ENCODE measurements at places on chromosomes 1 and 21.

- no peak for DNase-seq
Observed at GRCh38 chr1:240559781-240560180, 52.2 kb downstream of the GREM2 start.

DNA sequence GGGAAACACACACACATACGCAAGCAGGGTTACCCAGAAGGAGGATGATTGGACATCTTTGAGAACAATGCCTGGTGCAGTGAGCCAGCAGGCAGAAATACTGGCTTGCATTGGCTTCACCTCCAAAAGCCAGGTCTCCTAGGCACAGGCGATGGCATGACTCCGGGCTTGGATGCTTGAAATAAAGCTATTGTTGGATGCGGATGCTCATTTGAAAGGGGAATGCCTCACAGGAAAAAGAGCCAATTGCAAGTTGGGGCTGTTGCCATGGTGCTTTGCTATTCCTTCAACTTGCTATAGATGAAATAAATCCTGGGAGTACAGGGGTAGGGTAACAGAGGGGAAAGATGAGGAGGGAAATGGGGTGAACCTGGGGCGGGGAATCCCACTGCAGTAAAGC lies 180.7 kb upstream of the SGIP1 start:
- peak; percentile 42 for DNase-seq

DNA sequence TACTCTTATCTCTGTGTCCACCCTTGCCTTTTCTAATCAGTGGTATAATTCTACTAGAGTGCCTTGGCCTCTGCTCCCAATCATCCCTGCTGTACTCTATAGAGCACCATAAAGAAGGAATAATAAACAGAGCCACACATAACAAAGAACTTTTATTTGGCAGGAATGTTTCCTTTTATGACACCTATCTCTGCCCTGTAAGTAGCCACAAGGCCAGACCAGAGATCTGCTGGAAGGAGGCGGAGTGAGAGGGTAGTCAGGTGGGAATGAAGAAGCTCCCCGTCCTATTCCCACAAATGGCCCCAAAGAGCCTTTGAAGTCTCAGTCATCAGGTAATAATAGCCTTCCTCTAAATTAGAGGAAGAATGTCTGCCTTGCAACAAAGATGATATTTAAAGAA lies 32.7 kb downstream of the WLS start:
- no peak for DNase-seq

GRCh38 chr1:93768380-93768863 lies 86.8 kb upstream of the BCAR3 start:
- DNase-seq = no peak

- peak; percentile 8 for DNase-seq
Observed at GRCh38 chr1:200642481-200642880, 21.9 kb upstream of the KIF14 start.

DNA sequence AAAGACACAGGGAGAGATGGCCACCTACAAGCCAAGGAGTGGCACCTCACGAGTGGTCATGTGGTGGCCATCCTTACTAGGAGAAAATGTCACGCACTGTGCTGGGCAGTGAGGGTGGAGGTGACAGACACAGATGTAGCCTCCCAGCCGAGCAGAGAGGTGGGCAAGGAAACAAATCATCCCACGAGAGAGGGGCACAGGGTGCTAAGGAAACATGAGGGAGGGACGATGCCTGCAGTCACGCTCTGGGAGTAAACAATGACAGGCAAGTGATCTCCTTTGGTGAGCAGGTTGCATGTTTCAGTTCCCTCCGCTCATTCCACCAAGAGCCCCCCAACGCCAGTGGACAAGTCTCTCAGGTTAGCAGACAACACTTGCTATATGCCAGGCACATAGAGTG lies 65.8 kb downstream of the CD247 start:
- DNase-seq = no peak

GRCh38 chr1:201966171-201966570 lies 10.9 kb downstream of the TIMM17A start:
- DNase-seq = no peak

DNA sequence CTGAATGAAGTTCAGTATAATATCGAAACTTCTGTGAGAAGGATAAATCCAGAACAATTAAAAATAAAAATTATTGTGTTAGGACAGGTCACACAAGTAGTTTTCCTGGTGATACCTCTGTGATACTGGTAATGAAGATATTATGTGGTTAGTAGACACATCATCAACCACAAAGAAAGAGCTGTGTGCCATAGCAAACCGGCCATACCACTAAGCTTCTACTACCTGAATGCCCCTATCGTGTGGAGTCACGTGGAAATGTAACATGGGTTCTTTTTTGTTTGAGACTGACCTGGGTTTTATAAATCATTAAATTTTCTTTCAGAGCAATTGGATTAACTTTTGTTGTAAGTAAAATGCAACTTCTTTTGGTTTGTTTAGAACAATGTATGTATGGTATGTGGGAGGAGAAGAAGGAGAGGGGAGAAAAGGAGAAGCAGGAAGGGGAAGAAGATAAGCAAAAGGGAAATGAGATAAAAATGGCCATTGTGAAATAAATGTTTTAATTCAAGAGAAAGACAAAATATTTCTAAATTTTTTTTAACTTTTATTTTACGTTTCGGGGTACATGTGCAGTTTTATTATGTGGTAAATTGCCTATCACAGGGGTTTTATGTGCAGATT lies 58.2 kb upstream of the LRRC8B start:
- no peak for DNase-seq

GRCh38 chr1:201360486-201360885 lies 17.0 kb downstream of the TNNT2 start:
- no peak for DNase-seq

GRCh38 chr1:156488566-156489165 lies 11.9 kb downstream of the MEF2D start:
- DNase-seq = no peak

- DNase-seq = no peak
Observed at GRCh38 chr1:92410706-92411105, 76.0 kb downstream of the GFI1 start.

- no peak for DNase-seq
Observed at GRCh38 chr1:118504221-118504644, 319.2 kb upstream of the SPAG17 start.

DNA sequence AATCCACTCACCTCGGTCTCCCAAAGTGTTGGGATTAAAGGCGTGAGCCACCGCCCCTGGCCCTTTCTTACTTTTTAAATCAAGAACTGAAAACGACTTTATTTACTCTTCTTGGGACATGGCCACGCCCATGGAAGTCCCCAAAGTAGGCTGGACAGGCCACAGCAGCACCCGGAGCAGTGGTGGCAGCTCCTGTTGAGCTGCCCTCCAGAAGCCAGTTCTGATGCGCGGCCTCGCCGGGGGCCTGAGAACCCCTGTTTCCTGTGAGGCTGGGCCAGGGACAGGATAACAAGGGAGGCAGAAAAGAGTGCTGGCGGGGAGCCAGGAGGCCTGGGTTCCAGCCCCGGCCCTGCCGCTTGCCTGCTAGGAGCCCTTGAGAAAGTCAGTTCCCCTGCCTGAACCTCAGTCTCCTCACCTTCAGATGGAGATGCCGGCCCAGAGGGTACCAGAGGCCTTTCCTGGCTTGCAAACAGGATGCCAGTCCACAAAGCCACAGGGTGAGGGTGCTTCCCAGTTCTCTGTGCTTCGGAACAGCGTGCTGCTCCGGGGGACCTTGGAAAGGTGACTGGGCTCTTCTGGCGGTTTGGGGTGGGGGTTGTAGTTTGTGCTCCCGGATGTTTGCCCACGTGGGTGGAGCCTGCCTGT lies 59.4 kb downstream of the RUNX3 start:
- no peak for DNase-seq

DNA sequence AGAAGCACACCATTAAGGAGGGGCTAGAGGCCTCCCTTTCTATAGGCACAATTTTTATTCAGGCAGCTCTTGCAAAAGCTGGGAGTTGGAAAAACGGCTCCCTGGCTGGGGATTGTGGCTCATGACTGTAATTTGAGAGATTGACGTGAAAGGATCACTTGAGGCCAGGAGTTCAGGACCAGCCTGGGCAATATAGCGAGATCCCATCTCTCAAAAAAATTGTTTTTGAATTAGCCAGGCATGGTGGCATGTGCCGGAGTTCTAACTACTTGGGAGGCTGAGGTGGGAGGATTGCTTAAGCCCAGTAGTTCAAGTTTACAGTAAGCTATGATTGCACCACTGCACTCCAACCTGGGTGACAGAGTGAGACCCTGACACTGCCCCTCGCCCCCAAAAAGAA lies 23.9 kb upstream of the NRDC start:
- no peak for DNase-seq

DNA sequence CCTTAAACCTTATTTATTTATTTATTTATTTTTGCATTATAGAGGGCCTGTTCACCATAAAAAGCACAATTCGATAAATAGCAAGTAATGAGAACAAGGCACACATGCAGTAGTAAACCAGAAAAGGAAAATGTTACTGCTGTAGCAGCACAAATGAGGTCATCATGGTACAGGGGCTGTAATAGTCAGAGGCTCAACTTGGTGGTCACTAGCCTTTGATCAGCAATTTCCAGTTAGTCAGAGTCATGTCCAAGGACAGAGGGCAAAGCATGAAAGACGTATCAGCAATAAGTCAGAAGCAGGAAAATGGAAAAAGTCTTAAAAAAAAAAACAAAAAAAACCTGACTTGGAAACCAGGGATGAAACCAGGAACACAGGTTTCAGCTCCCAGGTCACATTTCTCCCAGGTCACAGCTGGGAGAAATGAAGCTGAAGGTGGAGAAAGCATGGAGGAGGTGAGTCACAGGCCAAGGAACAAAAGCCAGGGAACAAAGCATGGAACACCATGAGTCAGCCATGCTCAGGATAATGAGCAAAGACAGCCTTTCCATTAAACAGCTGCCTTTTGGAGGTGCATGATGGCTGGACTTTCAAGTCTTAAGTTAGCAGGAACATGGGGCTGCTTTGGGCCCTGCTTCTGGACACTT lies 556.3 kb downstream of the LTN1 start:
- DNase-seq = no peak

DNA sequence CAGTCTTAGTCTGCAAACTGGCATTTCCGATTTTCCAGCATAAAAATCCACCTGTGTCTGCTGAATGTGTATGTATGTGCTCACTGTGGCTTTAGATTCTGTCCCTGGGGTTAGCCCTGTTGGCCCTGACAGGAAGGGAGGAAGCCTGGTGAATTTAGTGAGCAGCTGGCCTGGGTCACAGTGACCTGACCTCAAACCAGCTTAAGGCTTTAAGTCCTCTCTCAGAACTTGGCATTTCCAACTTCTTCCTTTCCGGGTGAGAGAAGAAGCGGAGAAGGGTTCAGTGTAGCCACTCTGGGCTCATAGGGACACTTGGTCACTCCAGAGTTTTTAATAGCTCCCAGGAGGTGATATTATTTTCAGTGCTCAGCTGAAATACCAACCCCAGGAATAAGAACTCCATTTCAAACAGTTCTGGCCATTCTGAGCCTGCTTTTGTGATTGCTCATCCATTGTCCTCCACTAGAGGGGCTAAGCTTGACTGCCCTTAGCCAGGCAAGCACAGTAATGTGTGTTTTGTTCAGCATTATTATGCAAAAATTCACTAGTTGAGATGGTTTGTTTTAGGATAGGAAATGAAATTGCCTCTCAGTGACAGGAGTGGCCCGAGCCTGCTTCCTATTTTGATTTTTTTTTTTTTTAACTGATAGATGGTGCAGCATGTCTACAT lies 2.5 kb upstream of the OLFML3 start:
- no peak for DNase-seq

- no peak for DNase-seq
Observed at GRCh38 chr1:228039006-228039903, 32.5 kb downstream of the WNT3A start.

GRCh38 chr1:65112811-65113210 lies 35.2 kb upstream of the AK4 start:
- no peak for DNase-seq

DNA sequence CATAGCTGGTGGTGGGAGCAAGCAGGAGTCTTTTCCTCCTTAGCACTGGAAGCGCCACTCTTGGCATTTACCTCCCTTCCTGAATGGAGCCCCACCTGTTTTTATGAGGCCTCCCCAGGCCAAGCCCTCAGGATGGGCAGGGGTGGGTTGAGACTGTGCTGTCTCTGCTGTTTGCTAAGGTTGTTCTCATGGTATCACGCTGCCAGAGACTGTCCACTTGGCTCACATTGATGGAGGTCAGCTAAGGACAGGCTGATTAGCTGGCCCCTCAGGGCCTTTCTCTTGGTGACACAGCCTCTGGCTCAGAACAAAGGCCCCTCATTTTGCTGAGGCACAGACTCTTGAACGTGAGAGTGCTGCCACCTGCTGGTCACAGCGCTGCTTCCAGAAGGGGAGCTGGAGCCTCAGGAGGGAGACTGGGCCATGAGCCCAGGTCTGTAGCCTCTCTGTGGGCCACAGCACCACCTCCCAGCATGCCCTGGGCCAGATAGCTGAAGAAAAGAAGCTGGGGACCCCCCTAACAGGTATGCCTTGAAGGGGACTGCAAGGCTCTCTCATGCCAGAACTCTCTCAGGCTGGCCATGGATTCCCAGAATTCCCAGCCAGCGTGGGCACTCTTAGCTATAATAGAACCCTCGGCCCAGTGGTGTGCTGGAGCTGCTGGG lies 85.6 kb downstream of the CD58 start:
- DNase-seq = peak; percentile 69

GRCh38 chr1:5688081-5689077 lies 303.8 kb downstream of the NPHP4 start:
- DNase-seq = no peak

- DNase-seq = no peak
Observed at GRCh38 chr1:180585994-180586359, 27.2 kb downstream of the OVAAL start.

- no peak for DNase-seq
Observed at GRCh38 chr1:9039761-9040658, 13.8 kb upstream of the SLC2A7 start.

- no peak for DNase-seq
Observed at GRCh38 chr1:60130703-60131102, 57.1 kb upstream of the C1orf87 start.

GRCh38 chr1:12618661-12618964 lies 603 bp upstream of the DHRS3 start:
- no peak for DNase-seq

Data from hippocampal formation (tissue), 2 donors.